PC-3 (cell line): ENCODE measurements at places on chromosomes 5 and 9. TPM values are rescaled to one million over a fixed set of nuclear protein-coding genes. Genes with fewer than 3 reads are reported as not detected.
A peak's percentile ranks its signal among the peaks of the same experiment; 100 is the strongest.

DNA sequence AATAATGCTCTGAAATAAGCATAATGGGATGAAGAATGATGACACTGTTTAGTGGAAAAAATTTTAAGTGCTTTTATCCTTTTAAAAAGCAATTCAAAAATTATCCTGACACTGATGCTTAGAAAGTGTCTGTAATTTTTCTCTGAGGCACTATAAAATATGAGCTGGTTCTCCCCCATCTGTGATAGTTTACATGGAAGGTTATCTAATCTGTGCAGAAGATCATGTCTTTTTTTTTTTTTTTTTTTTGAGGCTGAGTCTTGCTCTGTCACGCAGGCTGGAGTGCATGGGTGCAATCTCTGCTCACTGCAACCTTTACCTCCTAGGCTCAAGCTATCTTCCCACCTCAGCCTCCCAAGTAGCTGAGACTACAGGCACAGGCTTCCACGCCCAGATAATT is 15.2 kb upstream of the TAF11L2 start:
- no peak overlapping the region for H3K27ac ChIP-seq
- H3K27me3 ChIP-seq: no peaks in the 10 kb centered on the region
- H3K36me3 ChIP-seq: no peaks in the 10 kb centered on the region
- peaks cover 12% of the 10 kb centered on the region for H3K4me1 ChIP-seq

- no peaks in the 10 kb centered on the region for H3K36me3 ChIP-seq
- no peak for DNase-seq
- no peaks in the 10 kb centered on the region for H3K27me3 ChIP-seq
- H3K27ac ChIP-seq: no peak overlapping the region
- no peak overlapping the region for H3K4me3 ChIP-seq
- H3K4me1 ChIP-seq: no peaks in the 10 kb centered on the region
These were observed 83.8 kb upstream of the FCN1 start for GRCh38 chr9:135001526-135001925.

- no peak overlapping the region for H3K27ac ChIP-seq
- no peak for DNase-seq
- peaks cover 8% of the 10 kb centered on the region for H3K4me1 ChIP-seq
- no peaks in the 10 kb centered on the region for H3K27me3 ChIP-seq
- no peak overlapping the region for H3K4me3 ChIP-seq
These were observed 158.2 kb downstream of the SPOCK1 start for GRCh38 chr5:137340881-137341280.

GRCh38 chr9:123282362-123283047 is 14.1 kb upstream of the STRBP start:
- no peaks in the 10 kb centered on the region for H3K27me3 ChIP-seq
- peaks cover 10% of the 10 kb centered on the region for H3K4me1 ChIP-seq
- no peaks in the 10 kb centered on the region for H3K36me3 ChIP-seq
- H3K27ac ChIP-seq: no peak overlapping the region
- DNase-seq: peak; percentile 17

GRCh38 chr5:64973215-64973614 is 204.5 kb downstream of the CWC27 start:
- no peak overlapping the region for H3K27ac ChIP-seq
- H3K36me3 ChIP-seq: no peaks in the 10 kb centered on the region
- H3K4me3 ChIP-seq: no peak overlapping the region
- no peaks in the 10 kb centered on the region for H3K27me3 ChIP-seq
- DNase-seq: no peak

- peaks cover 4% of the 10 kb centered on the region; the same call in 1 of the 2 replicates for H3K4me1 ChIP-seq
- H3K27ac ChIP-seq: no peak overlapping the region
- no peaks in the 10 kb centered on the region for H3K27me3 ChIP-seq
- no peak for DNase-seq
- H3K36me3 ChIP-seq: no peaks in the 10 kb centered on the region
These were observed 185.0 kb downstream of the GAPVD1 start for GRCh38 chr9:125446561-125447094.

DNA sequence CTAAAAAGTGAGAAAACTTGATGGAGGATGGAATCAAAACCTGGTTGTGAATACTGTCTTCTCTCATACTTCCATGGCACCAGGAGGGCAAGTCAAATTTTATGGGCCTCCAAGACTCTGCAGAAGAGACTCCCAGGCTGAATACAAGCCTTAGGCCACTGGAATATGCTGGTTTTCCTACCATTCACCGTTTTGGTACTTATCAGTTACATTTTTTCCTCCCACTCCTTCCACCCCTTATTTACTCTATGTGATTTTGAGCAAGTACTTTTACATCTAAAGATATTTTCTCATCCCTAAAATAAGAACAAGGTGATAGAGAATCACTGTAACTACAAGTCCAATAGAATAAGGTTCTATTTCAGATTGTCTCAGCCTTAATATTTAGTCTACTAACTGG is 8.0 kb upstream of the LIX1 start:
- H3K36me3 ChIP-seq: no peaks in the 10 kb centered on the region
- no peak overlapping the region for H3K27ac ChIP-seq
- no peak for DNase-seq
- H3K4me3 ChIP-seq: no peak overlapping the region

- H3K27me3 ChIP-seq: no peaks in the 10 kb centered on the region
- H3K4me1 ChIP-seq: no peaks in the 10 kb centered on the region
- no peak for DNase-seq
- H3K36me3 ChIP-seq: no peaks in the 10 kb centered on the region
These were observed 444.9 kb upstream of the CYLC2 start for GRCh38 chr9:102550266-102550665.

GNA14 gene
- 1.2 and 2.5 TPM in 2 replicates for total RNA-seq

TMC1 gene
- total RNA-seq: 0.15 TPM in 1 of 2 replicates, not detected in the other
